ENCODE measurements at places on chromosomes 6 and 20.

DNA sequence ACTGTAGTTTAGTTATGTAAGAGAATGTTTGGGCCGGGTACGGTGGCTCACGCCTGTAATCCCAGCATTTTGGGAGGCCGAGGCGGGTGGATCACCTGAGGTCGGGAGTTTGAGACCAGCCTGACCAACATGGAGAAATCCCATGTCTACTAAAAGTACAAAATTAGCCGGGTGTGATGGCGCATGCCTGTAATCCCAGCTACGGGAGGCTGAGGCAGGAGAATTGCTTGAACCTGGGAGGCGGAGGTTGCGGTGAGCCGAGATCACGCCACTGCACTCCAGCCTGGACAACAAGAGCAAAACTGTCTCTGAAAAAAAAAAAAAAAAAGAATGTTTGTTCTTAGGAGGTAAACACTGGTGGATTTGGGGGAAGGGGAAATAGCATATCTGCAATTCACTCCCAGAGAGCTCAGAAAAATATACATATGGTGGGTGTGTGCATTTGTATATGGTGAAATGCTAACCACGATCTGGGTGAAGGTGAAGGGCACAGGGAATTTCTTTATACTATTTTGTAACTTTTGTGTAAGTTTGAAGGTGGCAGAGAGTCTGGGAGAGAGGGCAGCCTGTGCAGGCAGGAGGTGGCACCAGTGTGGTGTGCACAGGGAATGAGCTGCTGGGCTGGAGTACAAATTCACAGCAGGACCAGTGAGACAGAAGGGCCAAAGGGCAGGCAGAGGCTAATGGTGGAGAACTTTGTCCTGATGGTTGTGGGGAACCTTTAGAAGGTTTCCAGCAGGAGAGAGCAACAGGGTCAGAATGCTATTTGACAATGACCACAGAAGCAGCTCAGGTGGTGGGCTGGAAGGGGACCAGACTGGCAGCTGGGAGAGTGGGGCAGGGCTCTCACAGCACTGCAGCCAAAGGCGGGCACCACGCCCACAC, 42.4 kb downstream of the SSR1 start:
- no peak for DNase-seq

GRCh38 chr20:55928266-55928665, 77.1 kb downstream of the CBLN4 start:
- no peak for DNase-seq

GRCh38 chr6:139757784-139758183, 383.3 kb upstream of the CITED2 start:
- peak; percentile 74 for DNase-seq

DNA sequence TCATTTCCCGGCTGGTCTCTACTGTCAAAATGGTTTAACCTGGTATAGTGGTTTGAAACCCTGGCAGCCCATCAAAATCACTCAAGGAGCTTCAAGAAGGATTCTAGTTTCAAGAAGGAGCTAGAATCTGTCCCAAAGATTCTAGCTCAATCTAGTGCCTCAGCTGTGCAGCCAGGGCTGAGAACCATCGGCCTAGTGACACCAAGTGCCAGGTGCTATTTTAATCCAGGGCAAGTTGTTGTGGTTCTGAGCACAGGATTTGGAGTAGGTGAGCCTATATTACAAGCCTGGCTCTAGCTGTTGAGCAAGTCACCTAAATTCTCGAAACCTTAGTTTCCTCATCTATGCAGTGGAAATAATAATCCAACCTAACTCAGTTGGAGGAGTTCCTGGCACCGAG, 3.7 kb downstream of the MOCS1 start:
- no peak for DNase-seq

DNA sequence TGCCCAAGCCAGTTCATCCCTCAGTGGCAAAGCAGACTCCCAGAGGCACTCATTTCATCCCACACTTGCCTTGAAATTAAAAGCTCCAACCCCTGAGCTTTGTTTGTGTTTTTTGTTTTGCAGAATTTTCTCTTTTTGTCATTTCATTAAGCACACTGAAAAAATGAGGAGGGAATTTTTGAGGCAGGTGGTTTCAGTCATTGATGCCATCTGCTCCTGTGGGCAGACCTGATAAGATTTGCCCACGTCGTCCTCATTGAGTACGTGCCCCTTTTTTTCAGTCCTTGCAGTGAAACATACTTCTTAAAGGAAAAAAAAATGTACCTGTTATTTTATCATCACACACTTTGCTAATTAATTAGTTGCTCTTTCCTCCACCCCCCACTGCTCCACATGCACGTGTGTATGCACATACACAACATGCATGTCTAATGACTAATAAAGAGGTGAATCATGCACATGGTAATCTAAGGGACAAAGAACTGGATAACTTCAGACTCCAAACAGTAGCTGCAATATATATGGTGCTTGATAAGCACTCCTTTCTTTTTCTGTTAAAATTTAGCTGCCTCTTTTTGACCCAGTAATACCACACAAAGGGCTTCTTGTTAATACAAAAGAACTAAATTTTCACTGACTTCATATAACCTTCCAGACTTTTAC, 102.1 kb upstream of the TMEM181 start:
- peak; percentile 43 for DNase-seq

DNA sequence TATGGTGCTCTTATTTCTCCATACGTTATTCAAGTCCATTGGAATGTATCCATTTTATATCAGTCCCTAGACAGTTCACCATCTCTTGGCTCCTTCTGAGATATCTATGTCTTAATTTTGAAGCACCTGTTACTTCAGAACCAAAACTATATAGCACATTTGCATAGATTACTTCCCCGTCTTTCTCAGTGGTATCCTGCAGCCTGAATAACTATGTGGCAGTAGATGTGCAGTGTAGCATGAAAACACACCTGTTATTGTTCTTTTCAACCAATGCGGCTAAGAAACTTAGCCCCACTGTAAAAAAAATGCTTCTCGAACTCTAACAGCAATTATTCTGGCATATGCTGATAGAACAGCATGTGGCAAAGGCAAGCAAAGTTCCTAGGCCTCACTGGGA, 1184.4 kb upstream of the ADGRB3 start:
- DNase-seq, result no peak

DNA sequence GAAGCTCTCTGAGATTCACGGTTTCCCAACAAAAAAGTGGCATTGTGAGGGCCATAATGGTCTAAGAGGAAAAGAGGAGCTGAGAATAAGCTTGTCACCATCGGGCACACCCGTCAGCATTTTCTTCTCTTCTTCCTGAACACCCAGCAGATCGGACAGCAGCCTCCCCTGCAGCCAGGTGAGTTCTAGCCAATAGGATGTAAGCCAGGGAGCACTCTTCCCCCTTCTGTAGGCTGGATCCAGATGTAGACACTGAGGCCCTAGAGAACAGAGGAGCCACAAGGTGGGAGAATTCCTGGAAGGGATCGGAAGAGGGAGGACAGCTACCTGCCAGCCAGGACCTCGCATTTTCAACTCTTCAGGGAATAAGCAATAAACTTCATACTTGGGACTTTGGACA, 228.0 kb downstream of the SYNDIG1 start:
- DNase-seq, result no peak

DNA sequence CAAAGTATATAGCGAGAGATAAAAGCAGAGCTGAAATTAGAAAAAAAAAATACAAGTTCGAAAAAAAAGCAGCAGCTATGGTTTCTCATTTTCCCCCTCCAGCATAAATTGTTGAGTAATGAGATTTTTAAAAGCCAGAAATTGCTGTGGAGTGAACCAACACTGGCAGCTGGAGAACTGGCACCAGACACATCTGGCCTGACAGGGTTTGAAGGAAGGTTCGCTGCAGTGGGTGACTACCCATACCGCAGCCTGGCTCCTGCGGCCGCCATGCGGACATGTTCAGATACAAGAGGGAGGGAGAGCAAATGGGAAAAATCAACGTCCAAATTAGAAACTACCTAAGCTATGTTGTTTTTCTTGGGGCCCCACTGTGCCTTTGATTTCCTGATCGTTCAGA, 3.3 kb downstream of the APCDD1L start:
- no peak for DNase-seq

DNA sequence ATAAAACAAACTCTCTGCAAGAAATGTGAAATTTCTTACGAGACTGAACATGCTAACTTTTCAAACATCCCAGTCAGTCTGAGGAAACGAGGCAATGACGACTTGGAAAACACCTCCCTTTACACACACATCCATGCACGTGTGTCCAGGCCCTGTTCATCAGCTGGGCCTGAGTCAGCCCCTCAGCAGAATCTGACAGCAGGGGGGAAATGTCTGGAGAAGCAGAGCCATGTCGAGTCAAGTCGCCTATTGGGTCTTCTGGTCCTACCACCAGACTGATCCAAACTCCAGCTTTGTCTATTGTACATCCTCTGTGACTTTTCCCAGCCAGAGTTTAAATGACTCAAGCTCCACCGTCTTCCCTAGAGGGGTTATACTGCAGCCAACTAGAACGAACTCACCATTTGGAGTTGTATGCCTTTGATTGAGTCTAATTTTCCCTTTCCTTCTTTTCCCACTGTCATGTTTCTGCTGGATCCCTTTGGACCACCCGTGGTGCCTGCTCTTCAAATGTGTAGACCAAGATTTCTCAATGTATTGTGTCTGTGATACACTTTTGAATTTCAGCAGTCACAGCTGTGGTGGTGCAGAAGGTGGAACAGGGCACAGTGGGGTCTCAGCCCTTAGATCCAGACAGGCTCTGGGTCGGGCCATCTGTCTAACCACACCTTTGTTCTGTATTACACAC, 254.0 kb downstream of the CDC5L start:
- DNase-seq, result no peak

DNA sequence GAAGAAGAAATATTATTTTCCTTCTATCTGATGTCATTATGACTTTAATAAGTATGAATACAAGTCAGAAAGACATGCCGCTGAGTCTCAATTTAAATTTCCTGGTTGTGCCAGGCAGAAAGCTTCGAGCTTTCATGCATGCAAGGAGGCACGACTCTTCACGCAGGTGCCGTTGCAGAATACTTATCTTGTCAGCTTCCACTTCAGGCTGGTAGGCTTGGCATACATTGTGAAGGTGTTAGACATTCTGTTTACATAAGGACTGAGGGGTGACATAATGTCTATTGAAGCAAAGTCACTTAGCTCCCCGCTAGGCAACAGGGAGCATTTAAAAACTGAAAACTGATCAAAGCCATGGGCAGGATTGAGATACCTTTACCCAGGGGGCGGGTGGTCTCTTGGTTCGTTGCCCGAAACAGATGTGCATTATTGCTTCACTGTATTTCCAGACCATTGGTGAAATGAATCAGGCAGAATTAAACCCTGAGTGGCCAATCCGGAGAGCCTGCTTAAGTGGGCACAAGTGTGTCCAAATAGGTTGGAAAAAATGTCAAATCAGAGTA, 16.4 kb downstream of the BMP6 start:
- no peak for DNase-seq
